Chondrocyte (in vitro differentiated cells): ENCODE measurements at places on chromosomes 2 and 18. TPM values are rescaled to one million over a fixed set of nuclear protein-coding genes. Genes with fewer than 3 reads are reported as not detected.
A peak's percentile ranks its signal among the peaks of the same experiment; 100 is the strongest.

- no peaks in the 10 kb centered on the region for H3K4me1 ChIP-seq
- DNase-seq, result no peak
- no peak overlapping the region for H3K4me3 ChIP-seq
These were observed 37.3 kb downstream of the CAPN13 start for GRCh38 chr2:30769891-30770462.

DNA sequence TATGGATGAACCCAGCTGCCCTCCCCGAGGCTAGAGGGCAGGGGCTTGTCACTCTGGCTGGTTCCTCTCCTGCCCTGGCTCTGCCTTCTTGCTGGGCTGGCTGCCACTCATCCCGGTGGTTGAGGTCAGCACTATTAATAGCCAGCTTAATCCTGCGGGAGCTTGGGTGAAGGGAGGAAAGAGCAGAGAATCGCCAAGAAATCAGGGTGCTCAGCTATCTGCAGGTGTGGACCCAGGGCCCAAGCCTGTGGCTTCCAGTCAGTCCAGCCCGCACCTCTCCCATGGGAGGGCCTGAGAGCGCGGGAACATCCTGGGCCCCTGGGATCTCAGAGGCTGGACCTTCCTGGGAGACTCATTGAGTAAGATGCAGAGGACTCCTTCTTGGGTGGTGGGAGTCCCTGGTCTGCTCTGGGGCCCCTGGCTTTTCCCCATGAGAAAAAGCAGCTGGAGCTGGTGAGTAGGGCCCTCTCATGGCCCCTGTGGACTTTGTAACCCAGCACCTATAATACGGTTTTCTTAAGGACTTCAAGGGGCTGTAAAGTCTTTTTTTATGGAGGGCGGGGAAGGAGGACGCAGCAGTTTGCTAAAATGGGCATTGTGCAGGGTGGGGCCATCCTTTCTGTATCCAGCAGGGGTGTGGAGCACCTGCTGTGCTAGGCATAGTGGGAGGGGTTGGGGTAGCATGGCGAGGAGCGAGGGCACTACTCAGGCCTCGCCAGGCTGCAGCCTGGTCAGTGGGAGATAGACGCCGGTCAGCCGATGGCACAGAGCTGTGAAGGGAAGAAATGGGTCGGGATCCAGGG, 27.4 kb upstream of the CNNM3 start:
- no peaks in the 10 kb centered on the region for H3K36me3 ChIP-seq
- H3K27ac ChIP-seq, result peak overlapping the region; percentile 76
- H3K27me3 ChIP-seq, result no peaks in the 10 kb centered on the region
- no peak for DNase-seq
- H3K4me1 ChIP-seq, result peaks cover 28% of the 10 kb centered on the region
- no peak overlapping the region for H3K4me3 ChIP-seq

- H3K36me3 ChIP-seq, result no peaks in the 10 kb centered on the region
- DNase-seq, result no peak
- H3K27ac ChIP-seq, result no peak overlapping the region
- no peaks in the 10 kb centered on the region for H3K27me3 ChIP-seq
- H3K4me3 ChIP-seq, result no peak overlapping the region
These were observed 28.3 kb downstream of the C18orf54 start for GRCh38 chr18:54386043-54386442.

DNA sequence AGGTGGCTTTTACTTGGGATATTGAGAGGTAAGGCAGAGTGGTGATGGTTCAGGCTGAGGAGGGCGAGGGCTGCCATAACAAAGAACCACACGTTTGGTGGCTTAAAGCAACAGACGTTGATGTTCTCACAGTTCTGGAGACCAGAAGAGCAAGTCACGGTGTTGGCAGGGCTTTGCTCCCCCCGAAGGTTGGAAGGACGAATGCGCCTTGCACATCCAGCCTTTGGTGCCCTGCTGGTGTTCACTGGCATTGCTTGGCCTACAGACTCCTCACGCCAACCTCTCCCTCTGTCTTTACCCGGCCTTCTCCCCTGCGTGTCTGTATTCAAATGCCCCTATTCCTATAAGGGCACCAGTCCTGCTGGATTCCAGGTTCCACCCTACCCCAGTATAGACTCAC, 125.4 kb downstream of the TPO start:
- no peaks in the 10 kb centered on the region for H3K4me1 ChIP-seq
- H3K36me3 ChIP-seq, result no peaks in the 10 kb centered on the region
- H3K4me3 ChIP-seq, result no peak overlapping the region
- DNase-seq, result no peak
- H3K27me3 ChIP-seq, result peaks cover 9% of the 10 kb centered on the region

The TEX44 gene
- not detected in 3 replicates for total RNA-seq

The ZNF519 gene
- 2.3 to 6.5 TPM (median 2.9 TPM) in 3 replicates for total RNA-seq

The C2orf81 gene
- 1.3 to 3.4 TPM (median 1.5 TPM) in 3 replicates for total RNA-seq

The RNF144A gene
- total RNA-seq, result 7.2 to 10.9 TPM (median 9.5 TPM) in 3 replicates
